CD8-positive, alpha-beta memory T cell (primary cell): ENCODE measurements at places on chromosomes 2 and 18.

- no peak for DNase-seq
Observed at GRCh38 chr2:115161771-115162493, 719.5 kb downstream of the DPP10 start.

DNA sequence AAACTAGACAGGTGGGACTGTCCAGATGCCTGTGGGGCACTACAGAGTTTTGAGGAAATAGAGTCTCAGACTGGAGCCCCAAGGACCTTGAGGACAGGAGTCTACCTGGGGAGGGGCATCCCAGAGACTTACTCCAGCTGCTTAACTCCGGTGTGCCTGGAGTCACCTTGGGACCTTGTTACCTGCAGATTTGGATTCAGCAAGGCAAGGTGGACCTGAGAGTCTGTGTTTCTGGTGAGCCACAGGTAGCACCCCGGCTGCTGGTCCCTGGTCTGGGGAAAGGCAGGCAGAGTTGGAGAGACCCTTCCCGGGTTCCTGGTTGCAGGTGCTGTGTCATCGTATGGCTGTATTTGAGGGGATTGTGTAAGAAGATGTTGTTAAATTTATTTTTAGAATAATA lies 102.4 kb downstream of the AGAP1 start:
- DNase-seq, result no peak

DNA sequence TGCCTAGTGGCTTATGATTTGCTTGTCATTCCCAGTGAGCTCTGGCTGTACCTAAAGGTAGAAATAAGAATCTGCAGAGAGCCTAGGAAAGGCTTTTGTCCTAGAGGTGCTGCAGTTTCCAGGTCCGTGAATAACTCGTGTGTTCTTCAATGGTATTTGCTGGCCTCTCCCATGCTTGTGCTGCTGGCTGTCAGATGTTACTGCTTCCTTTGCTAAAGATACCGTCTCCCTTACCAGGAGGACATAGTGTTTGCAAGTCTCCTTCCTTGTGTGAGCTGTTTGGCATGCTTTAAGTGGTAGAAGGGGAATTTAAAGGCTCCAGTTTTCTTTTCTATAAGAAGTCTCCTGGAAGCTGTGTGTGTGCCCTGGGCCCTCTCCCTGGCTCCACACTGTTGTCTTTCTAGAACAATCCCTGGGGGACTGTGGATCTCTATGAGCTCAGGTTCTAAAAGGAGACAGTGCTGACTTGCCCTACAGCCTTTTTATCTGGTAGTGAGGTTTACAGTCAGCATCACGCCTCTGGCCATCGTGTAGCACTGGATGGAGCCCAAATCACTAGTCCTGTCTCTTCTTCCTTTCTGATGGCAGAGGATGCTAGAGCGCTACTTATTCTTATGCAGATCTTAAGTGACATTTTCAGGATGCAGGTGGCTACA lies 65.8 kb downstream of the RNF144A start:
- no peak for DNase-seq

GRCh38 chr2:32212295-32212694 lies 46.6 kb downstream of the SLC30A6 start:
- DNase-seq, result no peak

DNA sequence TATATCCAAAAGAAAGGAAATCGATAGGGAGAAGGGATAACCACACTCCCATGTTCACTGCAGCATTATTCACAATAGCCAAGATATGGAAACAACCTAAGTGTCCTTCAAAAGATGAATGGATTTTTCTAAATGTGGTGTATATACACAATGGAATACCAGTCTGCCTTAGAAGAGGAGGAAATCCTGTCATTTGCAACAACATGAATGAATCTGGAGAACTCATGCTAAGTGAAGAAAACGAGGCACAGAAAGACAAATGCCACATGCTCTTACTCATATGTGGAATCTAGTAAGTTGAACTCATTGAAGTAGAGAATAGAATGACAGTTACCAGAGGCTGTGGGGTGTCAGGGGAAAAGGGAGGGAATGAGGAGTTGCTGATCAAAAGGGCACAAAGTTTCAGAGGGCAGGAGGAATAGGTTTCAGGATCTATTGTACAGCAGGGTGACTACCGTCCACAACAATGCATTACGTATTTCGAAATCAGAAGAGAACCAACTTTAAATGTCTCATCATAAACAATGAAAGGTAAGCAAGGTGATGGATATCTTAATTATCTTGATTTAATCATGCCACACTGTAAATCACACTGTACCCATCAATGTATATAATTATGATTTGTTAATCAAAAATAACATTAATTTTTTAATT lies 46.1 kb downstream of the SIGLEC15 start:
- no peak for DNase-seq

- DNase-seq, result no peak
Observed at GRCh38 chr18:26780520-26781325, 84.8 kb downstream of the AQP4 start.

DNA sequence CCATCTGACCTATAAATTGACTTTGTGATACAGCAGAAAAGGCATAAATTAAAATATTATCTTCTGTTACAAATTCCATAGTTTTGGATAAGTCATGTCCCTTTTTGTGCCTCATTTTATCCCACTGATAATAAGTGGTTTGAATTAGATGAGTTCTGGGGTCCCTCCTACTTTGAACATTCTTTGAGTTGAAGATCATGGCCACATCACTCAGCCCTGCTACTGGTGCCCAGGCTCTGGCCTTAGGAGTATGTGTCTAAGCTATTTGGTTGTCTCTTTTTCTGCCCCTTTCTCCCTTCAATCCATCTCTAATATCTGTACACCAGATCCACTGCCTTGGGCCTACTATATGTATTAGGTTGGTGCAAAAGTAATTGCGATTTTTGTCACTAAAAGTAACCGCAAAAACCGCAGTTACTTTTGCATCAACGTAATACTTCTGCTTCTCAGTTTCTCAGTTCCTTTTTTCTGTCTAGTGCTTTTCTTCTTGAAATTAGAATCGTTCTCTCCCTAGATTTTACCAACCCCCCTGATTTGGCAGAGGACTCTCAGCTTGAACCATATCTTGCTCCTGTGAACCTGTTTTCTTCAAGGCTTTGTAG lies 362.5 kb upstream of the TNP1 start:
- no peak for DNase-seq

DNA sequence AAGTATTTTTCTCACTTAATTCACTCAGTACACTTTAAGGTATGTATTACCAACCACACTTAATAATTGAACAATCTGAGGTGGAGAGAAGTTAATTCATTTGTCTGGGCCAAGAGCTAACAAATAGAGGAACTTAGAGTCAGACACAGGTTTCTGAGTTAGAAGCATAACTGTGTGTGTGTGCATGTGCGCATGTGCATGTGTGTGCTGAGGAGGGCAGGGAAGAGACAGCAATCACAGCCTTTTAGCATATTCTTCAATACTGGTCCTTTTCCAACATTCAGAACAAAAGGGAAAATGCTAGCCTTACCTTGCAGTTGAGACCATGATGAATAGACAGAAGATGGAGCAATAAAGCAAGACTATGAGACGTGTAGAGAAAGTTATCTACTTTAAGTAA lies 136.2 kb upstream of the ATP5MC3 start:
- no peak for DNase-seq

DNA sequence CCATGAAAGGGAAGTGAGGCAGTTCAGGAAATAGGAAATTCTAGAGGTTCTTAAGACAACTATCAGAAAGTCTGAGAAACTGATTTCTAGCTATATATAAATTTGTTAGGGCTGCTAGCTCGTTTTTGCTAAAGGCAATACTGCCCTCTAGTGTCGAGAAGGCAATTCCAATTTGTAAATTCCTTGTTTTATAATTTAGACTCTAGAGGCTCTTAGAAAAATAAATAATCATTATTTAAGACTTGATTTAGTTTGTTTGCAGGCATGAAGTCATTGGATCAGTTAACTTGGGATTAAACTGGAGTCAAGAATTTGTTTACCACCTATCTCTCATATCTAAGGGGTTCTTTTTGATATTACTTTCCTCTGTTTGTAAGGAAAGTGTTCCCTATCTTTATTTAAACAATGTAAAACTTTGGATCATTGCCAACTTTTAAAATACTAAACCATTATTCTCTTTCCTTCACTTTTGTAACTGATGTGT lies 66.2 kb downstream of the ACVR2A start:
- DNase-seq, result no peak

DNA sequence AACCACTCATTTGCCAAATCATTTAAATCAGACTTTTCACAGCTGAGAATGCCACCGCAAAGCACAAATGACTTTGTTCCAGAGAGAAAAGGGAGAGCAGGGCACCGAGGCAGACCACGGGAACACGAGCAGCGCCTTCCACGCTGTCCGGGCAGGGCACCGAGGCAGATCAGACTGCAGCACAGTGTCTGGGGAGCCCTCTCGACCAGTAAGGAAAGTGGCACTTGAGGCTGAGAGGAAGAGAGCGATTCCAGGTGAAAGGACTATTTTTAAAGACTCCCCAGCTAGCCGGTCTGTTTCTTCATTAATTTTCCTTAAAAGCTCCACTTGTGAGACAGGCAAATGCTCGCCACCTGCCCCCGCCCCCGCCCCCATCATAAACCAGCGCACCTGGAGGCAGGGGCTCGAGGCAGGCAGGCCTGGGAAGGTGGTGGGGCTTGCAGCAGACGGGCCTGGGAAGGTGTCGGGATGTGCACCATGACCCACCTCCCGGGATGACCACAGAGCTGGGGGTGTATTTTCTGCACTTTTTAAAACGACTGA lies 80.9 kb upstream of the CTDP1 start:
- DNase-seq, result peak; percentile 22

- DNase-seq, result no peak
Observed at GRCh38 chr2:55009277-55010060, 40.8 kb downstream of the RTN4 start.

DNA sequence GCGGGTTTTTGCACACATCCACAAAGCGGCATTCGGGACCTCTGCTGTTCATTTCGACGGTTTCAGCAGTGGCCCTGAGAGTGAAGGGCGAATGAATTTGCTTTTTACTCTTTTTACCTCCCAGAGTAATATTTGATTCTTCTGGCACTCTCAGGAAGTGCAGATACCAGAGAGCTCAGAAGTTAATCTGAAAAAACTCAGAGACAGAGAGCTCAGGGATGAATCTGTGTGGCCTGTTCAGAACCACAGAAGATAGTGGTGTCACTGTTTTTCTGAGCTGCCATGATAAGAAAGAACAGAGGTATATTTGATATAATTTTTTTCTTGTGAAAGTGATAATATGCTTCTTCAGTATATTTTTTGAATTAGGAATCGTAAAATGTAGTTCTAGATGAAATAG lies 129.3 kb downstream of the MBP start:
- no peak for DNase-seq

- DNase-seq, result no peak
Observed at GRCh38 chr18:68676913-68677312, 38.0 kb downstream of the TMX3 start.
